ENCODE measurements at places on chromosomes 11 and 22.

DNA sequence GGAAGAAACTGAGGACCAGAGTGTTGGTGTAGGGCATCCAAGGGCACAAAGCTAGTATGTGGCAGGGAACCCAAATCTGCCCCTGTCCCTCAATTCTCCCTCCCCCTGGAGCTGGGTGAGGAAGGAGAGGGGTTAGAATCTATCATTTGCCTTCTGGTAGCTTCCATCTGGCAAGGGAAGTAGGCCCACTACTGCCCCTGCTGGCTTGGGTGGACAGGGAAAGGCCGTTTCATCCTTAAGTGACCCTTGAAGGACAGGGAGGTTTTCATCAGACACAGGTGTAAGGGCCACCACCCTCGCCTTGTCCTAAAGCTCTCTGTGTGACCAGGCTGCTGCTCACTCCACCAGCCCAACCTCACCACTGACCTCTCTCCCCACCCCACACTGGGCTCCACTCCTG is 22.1 kb downstream of the NECTIN1 start:
- DNase-seq, result no peak

- DNase-seq, result no peak
Measured at GRCh38 chr11:59223611-59224010, 10.9 kb upstream of the MPEG1 start.

- no peak for DNase-seq
Measured at GRCh38 chr11:111663820-111664219, 61.6 kb downstream of the SIK2 start.

DNA sequence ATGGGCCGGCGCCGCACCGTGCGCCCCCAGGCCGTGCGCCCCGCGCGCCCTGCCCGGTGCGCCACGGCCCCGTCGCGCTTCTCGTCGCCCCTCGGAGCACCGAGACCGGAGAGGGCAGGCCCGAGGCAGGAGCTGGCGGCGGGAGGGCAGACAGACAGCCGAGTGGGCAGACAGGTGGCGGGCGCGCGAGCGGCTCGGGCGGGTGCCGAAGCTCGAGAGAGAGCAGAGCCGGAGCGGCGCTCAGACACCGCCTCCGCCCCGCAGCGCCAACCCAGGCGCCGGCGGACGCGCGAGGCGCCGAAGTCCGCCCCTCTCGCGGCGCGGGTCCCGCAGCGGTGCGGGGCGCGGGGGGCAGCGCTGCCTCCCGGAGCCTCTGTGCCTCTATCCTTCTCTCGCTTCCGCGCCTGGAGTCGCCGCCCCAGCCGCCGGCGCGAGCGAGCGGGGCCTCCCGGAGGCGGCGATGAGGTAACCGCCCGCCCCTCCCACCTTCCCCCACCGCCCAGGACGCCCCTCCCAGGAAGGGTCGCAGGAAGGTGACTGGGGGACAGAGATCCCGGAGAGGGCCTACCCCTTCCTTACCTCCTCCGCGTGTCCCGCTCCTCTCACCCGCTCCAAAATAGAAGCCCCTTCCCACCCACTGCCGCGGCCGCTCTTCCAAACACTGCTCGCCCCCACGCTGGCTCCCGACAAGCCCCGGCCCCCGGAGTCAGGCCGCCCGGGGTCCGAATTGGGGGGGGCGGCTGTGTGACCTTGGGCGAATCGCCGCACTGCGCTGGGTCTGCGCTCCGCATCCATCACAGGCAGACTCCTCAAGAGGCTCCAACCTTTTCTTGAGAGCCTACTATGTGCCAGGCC is at the start of gene RASL10A:
Gene RASL10A (minus strand): TSS at position 412 of the 855 bp plus-strand sequence. CDS start 451 bp downstream, outside the sequence.
- no peak for DNase-seq

GRCh38 chr11:16001044-16001568 is 355.2 kb downstream of the SOX6 start:
- no peak for DNase-seq

DNA sequence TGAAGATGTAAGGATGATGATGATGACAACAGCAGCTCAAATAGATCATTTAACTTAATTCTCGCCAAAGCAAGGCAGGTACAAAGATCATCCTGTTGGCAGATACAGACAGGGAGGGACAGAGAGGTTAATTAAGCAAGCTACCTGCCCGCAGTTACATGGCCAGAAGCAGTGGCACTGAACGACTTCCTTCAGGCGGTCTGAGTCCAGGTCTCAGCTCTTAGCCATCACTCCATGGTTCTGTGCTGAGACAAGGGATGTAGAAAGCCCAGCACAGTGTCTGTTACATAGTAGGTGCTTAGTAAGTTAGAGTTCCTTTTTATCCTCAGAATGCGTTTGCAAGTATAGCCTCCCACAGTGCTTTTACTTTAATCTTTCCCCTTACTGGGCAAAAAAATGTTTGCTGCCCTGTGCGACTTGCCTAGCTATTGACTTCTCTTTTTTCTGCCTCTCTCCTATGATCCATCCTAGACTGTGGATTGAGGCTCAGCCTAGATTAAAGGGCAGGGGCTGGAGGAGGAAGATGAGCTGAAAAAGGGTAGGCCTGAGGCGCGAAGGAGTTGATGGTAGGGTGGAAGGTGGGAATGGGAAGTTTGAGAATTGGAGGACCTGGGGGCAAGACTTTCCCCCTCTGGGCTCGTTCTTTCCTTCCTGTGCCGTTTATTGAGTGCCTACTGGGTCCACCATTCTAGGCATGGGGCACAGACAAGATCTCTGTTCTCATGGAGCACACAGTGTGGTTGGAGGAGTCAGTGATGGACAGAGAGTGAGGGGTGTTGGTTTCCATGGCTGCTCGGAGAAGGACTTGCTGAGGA is 108.2 kb upstream of the OR4B1 start:
- DNase-seq, result no peak

- DNase-seq, result no peak
Measured at GRCh38 chr11:83643115-83643514, 356.9 kb upstream of the CCDC90B start.

- no peak for DNase-seq
Measured at GRCh38 chr22:32584650-32585049, 110.0 kb downstream of the FBXO7 start.

DNA sequence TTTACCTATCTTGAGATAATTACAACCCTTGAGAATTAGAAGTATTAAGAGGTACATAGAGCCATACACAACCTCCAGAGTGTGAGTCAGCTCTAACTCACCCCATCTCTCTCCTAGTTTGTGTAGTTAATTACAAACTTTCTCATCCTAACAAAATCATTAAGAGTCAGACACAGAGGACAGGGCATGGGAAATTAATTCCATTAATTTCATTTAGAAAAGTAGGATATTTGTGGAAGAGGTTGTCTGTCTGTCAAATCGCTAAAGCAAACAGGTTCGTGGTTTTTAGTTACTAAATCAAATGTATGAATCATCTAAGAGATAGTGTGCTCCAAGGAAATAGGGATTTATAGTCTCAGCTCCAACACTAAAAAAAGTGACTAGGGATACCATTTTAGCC is 1261.4 kb upstream of the TENM4 start:
- DNase-seq, result no peak

GRCh38 chr22:40076702-40077645 is 82.2 kb downstream of the FAM83F start:
- no peak for DNase-seq

DNA sequence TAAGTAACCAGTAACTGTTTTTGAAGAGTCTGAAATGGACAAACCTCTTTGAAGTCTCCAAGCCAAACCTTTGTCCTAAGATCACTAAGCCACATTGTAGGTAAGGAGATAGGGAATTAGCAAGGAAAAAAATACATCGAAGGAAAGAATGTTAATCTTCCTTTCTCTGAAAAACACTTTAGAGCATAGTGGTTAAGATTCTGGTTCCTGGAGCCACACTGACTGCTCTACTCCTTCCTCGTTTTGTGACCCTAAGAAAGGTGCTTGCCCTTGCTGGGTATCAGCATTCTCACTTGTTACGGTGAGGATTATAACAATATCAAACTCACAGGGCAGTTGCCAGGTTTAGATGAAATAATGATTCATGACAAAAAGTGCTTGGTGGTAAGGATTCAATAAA is 104.0 kb downstream of the SIK3 start:
- DNase-seq, result no peak

GRCh38 chr22:33699176-33699575 is 221.1 kb downstream of the LARGE1 start:
- DNase-seq, result no peak

DNA sequence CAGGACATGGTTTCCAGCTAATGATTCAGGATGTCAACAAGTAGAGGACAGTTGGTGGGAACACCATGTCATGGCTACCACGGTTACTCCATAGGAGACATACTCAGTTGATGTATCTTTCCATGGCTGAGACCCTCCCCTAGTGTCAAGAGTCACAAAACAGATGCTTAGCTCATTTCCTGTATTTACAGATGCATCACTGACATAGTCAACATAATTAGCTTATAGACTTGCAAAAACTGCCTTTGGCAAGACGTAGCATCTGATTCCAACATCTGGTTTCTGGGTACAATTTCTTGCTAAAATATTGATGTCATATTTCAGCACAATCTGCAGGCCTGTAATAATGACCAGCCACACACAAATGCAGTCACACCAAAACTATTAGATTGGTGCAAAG is 550.3 kb downstream of the FAM181B start:
- DNase-seq, result no peak

GRCh38 chr11:113604186-113604585 is 101.9 kb downstream of the TMPRSS5 start:
- DNase-seq, result no peak

- no peak for DNase-seq
Measured at GRCh38 chr11:120709808-120710207, 198.3 kb downstream of the GRIK4 start.

DNA sequence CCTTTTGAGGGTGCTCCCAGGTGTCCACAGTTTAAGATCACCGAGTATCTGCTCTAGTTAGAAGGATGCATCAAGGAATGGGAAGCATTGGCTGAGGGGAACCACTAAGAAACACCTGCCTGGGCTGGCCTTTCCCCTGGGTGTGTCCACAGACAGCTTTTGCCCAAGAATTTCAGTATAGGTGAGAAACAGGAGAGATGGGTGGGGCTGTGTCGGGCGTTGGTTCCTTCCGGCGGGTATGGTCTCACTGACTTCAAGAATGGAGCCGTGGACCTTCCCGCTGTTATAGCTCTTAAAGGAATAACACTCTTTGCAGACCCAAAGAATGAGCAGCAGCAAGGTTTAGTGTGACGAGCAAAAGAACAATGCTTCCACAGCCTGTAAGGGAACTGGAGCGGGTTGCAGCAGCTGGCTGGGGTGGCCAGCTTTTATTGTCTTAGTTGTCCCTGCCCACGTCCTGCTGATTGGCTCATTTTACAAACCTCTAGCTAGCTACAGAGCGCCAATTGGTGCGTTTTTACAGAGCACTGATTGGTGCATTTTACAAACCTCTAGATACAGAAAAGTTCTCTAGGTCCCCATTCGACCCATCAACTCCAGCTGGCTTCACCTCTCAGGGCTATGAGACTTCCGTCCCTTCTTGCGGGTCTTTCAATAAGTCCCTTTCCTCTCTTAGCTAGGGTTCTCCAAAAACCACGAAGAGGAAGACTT is 2.4 kb downstream of the FADS1 start:
- peak; percentile 42 for DNase-seq

DNA sequence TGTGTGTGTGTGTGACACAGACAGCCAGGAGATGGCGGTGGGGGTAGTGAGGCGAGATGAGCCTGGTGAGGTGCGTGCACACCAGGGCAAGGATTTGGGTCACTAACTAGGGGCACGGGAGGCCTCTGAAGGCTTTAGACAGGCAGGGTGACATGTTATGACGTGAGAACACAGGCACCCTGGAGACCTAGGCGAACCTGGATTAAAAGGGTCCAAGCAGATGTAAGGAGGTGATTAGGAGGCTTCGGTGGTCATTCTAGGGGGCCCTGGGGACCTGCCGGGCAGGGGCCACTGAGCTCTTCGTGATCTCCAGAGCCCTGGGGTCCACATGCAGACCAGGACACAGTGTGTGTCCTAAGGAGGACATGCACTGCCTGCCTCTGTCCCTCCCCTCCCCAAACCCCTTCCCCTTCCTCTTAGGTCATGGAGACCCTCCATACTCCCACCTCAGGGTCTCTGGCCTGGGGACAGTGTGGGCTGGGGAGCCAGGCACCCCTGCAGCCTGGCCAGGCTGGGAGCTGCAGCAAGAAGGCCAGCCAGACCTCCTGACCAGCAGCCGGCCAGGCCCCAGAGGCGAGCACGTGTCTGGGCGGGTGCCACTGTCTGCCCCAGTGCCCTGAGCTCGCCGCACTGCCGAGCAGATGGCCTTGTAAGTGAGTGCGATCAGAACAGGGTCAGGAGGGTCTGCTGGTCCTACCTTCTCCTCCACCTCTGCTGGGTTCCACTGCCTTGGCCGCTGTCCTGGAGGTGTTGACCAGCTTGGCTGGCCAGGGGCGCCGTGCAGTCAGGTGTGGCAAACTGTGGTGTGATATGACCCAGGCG is 32.1 kb downstream of the IFT27 start:
- DNase-seq, result no peak

DNA sequence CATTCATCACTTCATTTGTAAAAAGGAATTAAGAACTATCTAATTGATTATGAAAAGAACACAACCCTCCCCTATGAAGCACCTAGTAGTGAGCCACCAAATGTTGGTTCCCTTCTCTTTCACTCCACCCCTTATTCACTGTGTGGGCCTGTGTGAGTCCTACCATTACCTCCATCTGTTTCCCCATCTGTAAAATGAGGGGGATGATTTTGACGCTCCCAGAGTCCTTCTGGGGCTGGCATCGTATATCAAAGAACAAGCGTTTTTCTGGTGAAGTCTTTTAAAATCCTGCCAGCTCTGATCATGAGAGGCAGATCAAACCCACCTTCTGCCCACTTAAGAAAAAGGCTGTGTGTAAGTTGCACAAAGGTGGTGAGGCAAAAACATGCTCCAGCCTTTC is 96.6 kb upstream of the SEZ6L start:
- DNase-seq, result no peak

GRCh38 chr11:26095340-26095739 is 236.6 kb upstream of the ANO3 start:
- DNase-seq, result no peak

- DNase-seq, result no peak
Measured at GRCh38 chr11:129691142-129691541, 124.5 kb upstream of the TMEM45B start.

DNA sequence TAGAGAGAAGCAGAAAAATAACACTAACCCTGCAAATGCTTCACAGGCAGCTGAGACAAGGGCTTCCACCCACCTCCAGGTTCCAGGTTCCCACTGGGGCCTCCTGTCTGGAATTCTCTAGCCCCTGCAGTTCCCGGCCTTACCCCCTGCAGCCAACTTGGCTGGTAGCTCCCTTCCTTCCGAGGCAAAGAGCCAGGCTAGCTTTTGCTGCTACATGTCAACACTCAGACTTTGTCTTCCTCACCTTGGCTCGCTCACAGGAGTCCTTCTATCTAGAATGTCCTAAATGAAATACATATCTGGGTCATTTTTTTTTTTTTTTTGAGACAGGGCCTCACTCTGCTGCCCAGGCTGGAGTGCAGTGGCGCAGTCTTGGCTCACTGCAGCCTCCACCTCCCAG is 9.9 kb upstream of the TTLL1 start:
- DNase-seq, result no peak

GRCh38 chr11:57427727-57428082 is 784 bp upstream of the SLC43A3 start:
- no peak for DNase-seq

Data from RPMI8226 (cell line).